Prostate gland (tissue), 2 donors: ENCODE measurements at places on chromosomes 12 and 14. TPM values are rescaled to one million over a fixed set of nuclear protein-coding genes. Genes with fewer than 3 reads are reported as not detected.

DNA sequence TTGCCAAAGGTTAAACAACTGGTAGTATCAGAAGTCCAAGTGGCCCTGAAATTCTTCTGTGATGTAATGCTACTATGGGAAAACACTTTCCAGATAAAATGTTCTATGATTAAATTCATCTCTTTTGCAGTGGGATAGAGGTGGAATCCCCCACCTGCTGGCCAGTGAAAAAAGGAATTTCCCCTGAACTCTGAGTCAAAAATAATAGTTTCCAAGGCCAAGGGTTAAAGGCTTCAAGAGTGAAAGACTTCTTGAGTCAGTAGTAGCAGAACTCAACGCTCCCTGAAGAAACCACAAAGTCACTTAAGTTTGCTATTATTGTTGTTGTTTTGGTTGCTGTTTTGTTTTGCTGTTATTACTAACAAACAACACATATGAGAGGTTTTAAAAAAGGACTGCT, 330.8 kb downstream of the SOX5 start:
- no peaks in the 10 kb centered on the region for H3K36me3 ChIP-seq
- DNase-seq: no peak
- no peaks in the 10 kb centered on the region for H3K27me3 ChIP-seq
- no peaks in the 10 kb centered on the region for H3K4me1 ChIP-seq
- H3K4me3 ChIP-seq: no peak overlapping the region

DNA sequence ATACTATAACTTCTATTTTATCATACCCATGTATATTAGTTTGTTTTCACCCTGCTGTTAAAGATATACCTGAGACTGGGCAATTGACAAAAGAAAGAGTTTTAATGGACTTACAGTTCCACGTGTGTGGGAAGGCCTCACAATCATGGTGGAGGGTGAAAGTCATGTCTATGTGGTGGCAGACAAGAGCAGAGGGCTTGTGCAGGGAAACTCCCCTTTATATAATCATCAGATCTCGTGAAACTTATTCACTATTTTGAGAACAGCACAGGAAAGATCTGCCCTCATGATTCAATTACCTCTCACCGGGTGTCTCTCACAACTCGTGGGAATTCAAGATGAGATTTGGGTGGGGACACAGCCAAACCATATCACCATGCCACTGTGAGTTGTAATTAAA, 135.8 kb downstream of the SYNE2 start:
- no peak for DNase-seq
- no peaks in the 10 kb centered on the region for H3K27me3 ChIP-seq
- H3K27ac ChIP-seq: no peak overlapping the region
- no peak overlapping the region for H3K4me3 ChIP-seq
- no peaks in the 10 kb centered on the region for H3K4me1 ChIP-seq

DNA sequence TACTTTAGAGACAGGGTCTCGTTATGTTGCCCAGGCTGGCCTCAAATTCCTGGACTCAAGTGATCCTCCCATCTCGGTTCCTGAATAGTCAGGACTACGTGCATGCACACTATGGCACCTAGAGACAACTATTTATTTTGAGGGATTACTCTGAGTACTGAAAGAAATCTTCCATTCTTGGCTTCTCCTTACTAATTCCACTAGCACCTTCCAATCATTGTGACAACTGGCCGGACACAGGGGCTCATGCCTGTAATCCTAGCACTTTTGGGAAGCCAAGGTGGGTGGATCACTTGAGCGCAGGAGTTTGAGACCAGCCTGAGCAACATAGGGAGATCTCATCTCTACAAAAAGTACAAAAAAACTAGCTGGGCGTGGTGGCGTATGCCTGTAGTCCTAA, 42.1 kb upstream of the MTERF2 start:
- no peaks in the 10 kb centered on the region for H3K27me3 ChIP-seq
- H3K4me1 ChIP-seq: peaks cover 5% of the 10 kb centered on the region
- no peak overlapping the region for H3K4me3 ChIP-seq
- DNase-seq: no peak
- no peaks in the 10 kb centered on the region for H3K36me3 ChIP-seq

DNA sequence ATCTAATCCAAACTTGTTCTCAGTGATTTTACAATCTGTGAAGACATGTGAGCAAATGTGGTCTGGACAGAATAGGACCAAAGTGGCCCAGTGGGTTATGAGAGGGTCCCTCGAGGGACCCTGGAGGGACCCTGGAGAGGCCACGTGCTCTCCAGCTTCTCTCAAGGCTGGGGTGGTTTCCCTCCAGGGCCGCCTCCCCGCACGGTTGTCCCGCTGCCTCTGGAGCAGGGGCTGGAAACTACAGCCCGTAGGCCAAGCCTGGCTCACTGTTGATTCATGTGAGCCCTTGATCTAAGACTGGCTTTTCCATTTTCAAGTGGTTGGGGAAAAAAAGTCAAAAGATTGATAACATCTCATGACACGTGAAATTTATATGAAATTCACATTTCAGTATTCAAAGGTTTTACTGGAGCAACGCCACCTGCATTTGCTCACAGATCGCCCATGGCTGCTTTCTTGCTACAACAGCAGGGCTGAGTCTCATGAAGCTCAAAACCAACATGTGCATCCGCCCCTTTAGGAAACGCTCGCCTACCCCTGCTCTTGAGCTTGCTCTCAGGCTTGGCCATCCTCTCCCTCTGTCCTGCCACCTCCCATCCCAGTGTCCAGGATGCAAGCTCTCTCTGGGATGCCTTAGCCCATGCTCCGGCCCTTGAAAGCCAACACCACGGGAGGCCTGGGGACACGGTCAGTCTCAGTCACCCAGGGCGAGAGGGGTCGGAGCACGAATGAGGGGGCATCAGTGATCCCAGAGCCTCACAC, 12.1 kb upstream of the LRTM2 start:
- H3K4me1 ChIP-seq: no peaks in the 10 kb centered on the region
- H3K27ac ChIP-seq: no peak overlapping the region
- H3K4me3 ChIP-seq: no peak overlapping the region
- H3K36me3 ChIP-seq: no peaks in the 10 kb centered on the region

- no peak overlapping the region for H3K4me3 ChIP-seq
- no peak overlapping the region for H3K27ac ChIP-seq
- no peak for DNase-seq
- no peaks in the 10 kb centered on the region for H3K27me3 ChIP-seq
- H3K36me3 ChIP-seq: no peaks in the 10 kb centered on the region
These were observed 45.0 kb downstream of the SLCO1A2 start for GRCh38 chr12:21289698-21290097.

The BCL11B gene
- 5.4 TPM for total RNA-seq

DNA sequence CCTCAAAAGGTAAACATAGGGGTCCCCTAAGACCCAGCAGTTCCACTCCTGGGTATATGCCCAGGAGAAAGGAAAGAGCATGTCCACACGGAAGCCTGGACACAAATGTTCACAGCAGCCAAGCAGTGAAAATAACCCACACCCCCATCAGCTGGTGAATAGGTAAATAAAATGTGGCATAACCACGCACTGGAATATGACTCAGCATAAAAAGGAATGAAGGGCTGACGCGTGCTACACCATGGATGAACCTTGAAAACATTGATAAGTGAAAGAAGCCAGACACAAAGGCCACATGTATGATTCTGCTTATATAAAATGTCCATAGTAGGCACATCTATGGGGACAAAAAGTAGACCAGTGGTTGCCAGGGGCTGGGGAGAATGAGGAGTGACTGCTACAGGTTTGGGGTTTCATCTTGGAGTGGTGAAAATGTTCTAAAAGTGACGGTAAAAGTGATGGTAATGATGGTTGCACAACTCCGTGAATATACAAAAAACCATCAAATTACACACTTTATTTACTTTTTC, 3.8 kb upstream of the SCARB1 start:
- H3K4me3 ChIP-seq: no peak overlapping the region
- no peaks in the 10 kb centered on the region for H3K4me1 ChIP-seq
- H3K27ac ChIP-seq: no peak overlapping the region
- no peak for DNase-seq
- H3K27me3 ChIP-seq: no peaks in the 10 kb centered on the region

DNA sequence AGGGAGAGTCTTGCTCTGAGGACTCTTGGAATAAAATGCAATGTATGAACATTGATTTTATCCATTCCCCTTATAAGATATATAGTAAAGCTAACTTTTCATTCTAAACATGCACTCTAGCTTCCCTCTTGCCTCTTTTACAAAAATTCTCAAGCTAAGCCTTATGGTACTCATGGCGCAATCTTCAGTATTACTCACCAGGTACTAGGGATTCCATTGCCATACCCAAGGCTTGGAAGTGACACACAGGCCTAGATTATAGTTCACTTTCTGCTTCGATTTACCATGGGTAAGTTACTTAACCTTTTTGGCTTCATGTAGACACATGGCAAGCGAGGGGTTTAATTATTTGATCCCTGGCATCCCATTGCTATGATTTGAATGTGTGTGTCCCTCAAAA, 331.5 kb downstream of the LRIG3 start:
- no peak overlapping the region for H3K4me3 ChIP-seq
- no peaks in the 10 kb centered on the region for H3K36me3 ChIP-seq
- DNase-seq: no peak
- no peaks in the 10 kb centered on the region for H3K4me1 ChIP-seq

- H3K4me3 ChIP-seq: no peak overlapping the region
- H3K4me1 ChIP-seq: no peaks in the 10 kb centered on the region
- H3K27ac ChIP-seq: no peak overlapping the region
These were observed 12.9 kb downstream of the RIMBP2 start for GRCh38 chr12:130702966-130703732.

GRCh38 chr12:86741531-86741930, 485.3 kb upstream of the MGAT4C start:
- H3K27ac ChIP-seq: no peak overlapping the region
- no peak for DNase-seq
- H3K36me3 ChIP-seq: no peaks in the 10 kb centered on the region
- H3K4me1 ChIP-seq: no peaks in the 10 kb centered on the region

- H3K27me3 ChIP-seq: no peaks in the 10 kb centered on the region
- H3K36me3 ChIP-seq: no peaks in the 10 kb centered on the region
- peaks cover 20% of the 10 kb centered on the region for H3K4me1 ChIP-seq
- no peak for DNase-seq
- H3K4me3 ChIP-seq: no peak overlapping the region
- no peak overlapping the region for H3K27ac ChIP-seq
These were observed 70.0 kb upstream of the SRSF5 start for GRCh38 chr14:69696633-69697557.

The RNASE2 gene
- 0.46 TPM for total RNA-seq

- no peak overlapping the region for H3K27ac ChIP-seq
- DNase-seq: no peak
- H3K27me3 ChIP-seq: no peaks in the 10 kb centered on the region
- H3K4me3 ChIP-seq: peak overlapping the region; percentile 96
- peaks cover 3% of the 10 kb centered on the region for H3K4me1 ChIP-seq
These were observed 722 bp downstream of the FAM234B start for GRCh38 chr12:13044906-13045299.
